GM12864 (cell line): ENCODE measurements at places on chromosomes 16 and 17.
A peak's percentile ranks its signal among the peaks of the same experiment; 100 is the strongest.

DNA sequence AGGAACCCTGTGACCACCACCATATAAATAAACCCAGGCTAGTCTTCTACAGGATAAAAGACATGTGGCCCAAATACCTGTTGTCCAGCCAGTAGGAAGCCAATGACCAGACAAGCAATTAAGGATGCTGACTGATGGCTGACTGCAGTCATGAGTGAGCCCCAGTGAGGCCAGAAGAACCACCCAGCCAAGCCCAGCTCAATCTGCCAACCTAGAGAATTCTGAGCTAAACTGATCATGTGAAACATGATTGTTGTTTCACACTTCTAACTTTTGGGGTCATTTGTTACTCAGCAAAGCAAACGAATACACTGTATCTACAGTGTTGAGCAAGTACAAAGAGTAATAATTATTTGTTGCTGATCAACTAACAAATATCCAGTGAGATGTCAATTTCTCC is 86.4 kb downstream of the DNAH3 start:
- DNase-seq, result no peak

GRCh38 chr17:61416540-61417363 is 17.1 kb downstream of the TBX2 start:
- DNase-seq, result no peak

GRCh38 chr17:72512649-72513556 is 392.1 kb downstream of the SOX9 start:
- no peak for DNase-seq

DNA sequence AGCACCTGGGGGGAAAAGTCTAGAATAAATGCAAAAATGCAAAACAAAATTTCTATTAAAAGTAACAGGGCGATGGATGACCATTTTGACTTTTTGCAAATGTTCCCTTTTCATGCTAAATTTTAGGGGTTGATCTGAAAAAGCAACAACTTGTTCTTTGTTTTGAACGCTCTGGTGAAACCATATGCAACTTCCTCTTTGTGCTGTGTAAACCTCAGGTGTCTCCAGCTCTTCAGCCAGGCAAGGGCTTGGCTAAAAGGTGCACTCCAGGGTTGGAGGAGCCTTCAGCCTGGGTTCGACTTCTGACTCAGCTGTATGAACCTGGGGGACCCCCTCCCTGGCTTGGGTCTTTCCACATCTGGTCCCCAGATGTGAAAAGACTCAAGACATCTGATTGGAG is 9.5 kb downstream of the IRF8 start:
- DNase-seq, result peak; percentile 77

DNA sequence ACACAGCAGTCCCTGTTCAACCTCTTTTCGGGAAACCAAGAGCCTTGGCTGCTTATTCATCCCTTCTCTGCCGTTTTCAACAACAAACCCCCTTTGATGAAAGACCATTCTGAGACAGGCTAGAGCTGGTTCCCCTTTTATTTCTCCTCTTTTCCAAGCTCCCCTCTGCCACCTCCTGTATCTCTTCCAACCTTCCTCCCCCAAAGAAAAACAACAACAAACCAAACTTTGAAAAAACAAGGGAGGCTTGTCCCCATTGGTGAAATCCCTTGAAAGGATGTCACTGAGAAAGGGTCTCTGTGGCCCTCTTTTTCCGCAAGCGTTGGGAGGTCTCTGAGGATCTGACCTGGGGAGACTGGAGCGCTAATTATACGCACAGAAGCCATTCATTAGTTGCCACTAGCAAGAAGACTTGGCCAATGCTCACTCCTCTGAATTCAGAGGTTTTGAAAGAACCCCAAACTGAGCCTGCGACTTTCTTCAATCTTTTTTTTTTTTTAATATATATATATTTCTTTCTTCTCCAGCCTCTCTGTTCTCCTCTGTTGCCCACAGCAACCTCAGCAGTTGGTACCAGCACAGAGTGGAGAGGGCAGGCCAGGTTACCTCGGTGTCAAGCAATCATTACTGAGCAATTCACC is 101.4 kb downstream of the PITPNC1 start:
- no peak for DNase-seq

- DNase-seq, result peak; percentile 52
Observed at GRCh38 chr17:68290955-68291835, at the start of the genes ARSG and SLC16A6. TSS of gene ARSG (plus strand) at chr17:68291495. CDS start at chr17:68307494, 15,999 bp downstream. TSS of gene SLC16A6 (minus strand) at chr17:68291127. CDS start at chr17:68278320, 12,807 bp downstream.

- no peak for DNase-seq
Observed at GRCh38 chr16:50478075-50478772, 70.0 kb upstream of the NKD1 start.

- DNase-seq, result no peak
Observed at GRCh38 chr17:62809656-62810055, 1.5 kb upstream of the MARCHF10 start.

DNA sequence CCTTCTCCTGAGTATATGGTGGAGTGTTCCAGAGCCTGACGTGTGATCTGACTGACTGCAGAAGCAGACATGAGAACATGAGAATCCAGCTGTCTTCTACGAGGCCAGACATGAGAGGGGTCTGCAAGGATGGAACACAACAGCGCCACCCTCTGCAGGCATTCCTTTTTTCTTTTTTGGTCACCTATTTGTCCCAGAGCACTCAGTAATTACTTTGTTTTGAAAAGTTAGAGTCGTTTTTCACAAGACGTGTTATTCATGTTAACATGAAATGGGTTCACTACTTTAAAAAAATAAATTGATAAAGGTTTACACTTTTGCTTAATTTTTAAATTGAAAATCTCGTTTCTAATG is 43.8 kb upstream of the ATP2A3 start:
- no peak for DNase-seq

- no peak for DNase-seq
Observed at GRCh38 chr17:72056155-72056554, 64.7 kb upstream of the SOX9 start.
